IPS-NIHi11 (cell line): ENCODE measurements at places on chromosomes 6 and 20.
A peak's percentile ranks its signal among the peaks of the same experiment; 100 is the strongest.

DNA sequence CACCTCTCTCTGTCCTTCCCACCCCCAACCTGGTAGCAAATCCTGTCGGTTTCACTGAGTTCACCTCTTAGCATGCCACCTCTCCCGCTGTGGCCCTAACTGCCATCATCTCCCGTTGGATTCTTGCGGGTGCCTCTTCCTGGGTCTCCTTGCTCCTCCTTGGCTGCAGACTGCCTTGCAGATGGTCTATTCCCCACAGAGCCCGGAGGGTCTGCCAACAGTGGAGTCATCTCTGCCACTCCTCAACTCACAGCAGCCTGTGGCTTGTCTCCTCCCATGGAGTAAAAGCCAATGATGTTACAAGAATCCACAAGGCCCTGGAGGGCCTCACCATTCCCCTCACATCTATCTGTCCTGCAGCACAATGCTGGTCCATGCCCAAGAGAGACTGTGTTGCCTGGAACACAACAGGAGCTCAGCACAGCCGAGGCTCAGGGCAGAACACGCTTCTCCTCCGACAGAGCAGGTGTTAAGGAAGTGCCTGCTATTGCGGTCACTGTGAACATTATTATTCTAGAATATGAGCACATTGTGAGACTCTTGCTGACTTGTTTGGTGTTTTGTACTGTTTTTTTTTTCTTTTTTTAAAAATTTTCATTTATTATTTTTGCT is 241.8 kb upstream of the SULF2 start:
- no peak for DNase-seq

GRCh38 chr6:24990236-24990845 is 54.6 kb upstream of the RIPOR2 start:
- DNase-seq: no peak

GRCh38 chr20:41228858-41229257 is 88.7 kb downstream of the ZHX3 start:
- DNase-seq: no peak

GRCh38 chr6:163579111-163579879 is 164.8 kb downstream of the QKI start:
- peak; percentile 25 for DNase-seq

- no peak for DNase-seq
These were observed 86.9 kb downstream of the PLCG1 start for GRCh38 chr20:41224281-41224680.

GRCh38 chr20:646107-646867 is 6.7 kb downstream of the SRXN1 start:
- no peak for DNase-seq

- DNase-seq: no peak
These were observed 13.4 kb downstream of the BCAS1 start for GRCh38 chr20:54056762-54057639.

GRCh38 chr6:147366290-147366689 is 142.2 kb upstream of the SAMD5 start:
- DNase-seq: peak; percentile 9
